ENCODE measurements at places on chromosomes 7 and 10.

DNA sequence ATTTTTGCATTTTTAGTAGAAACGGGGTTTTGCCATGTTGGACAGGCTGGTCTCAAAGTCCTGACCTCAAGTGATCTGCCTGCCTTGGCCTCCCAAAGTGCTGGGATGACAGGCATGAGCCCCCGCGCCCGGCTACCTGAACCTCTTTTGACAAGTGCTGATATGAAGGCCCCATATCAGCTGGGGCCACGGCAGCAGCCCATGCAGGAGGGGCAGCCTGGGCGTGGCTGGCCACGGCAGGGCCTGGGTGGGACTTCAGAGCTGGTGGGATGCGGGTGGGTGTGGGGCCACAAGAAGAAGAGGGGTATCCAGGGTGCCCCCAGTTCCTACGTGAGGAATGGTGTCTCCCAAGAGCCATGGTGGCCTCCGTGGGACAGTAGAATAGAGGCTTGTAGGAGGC lies 6.9 kb downstream of the LRRC27 start:
- DNase-seq: no peak
- H3K27ac ChIP-seq: no peak overlapping the region
- H3K4me1 ChIP-seq: peaks cover 15% of the 10 kb centered on the region
- no peak overlapping the region for H3K4me3 ChIP-seq
- H3K27me3 ChIP-seq: no peaks in the 10 kb centered on the region

- H3K27ac ChIP-seq: no peak overlapping the region
- DNase-seq: no peak
- peaks cover 62% of the 10 kb centered on the region for H3K27me3 ChIP-seq
- H3K4me1 ChIP-seq: no peaks in the 10 kb centered on the region
- H3K4me3 ChIP-seq: no peak overlapping the region
Measured at GRCh38 chr10:78459639-78460037, 426.0 kb downstream of the RPS24 start.

- H3K36me3 ChIP-seq: peaks cover 61% of the 10 kb centered on the region
- no peak overlapping the region for H3K27ac ChIP-seq
- peaks cover 6% of the 10 kb centered on the region for H3K4me1 ChIP-seq
- H3K4me3 ChIP-seq: no peak overlapping the region
- H3K27me3 ChIP-seq: no peaks in the 10 kb centered on the region
Measured at GRCh38 chr7:155778349-155778748, 33.9 kb downstream of the SHH start.

DNA sequence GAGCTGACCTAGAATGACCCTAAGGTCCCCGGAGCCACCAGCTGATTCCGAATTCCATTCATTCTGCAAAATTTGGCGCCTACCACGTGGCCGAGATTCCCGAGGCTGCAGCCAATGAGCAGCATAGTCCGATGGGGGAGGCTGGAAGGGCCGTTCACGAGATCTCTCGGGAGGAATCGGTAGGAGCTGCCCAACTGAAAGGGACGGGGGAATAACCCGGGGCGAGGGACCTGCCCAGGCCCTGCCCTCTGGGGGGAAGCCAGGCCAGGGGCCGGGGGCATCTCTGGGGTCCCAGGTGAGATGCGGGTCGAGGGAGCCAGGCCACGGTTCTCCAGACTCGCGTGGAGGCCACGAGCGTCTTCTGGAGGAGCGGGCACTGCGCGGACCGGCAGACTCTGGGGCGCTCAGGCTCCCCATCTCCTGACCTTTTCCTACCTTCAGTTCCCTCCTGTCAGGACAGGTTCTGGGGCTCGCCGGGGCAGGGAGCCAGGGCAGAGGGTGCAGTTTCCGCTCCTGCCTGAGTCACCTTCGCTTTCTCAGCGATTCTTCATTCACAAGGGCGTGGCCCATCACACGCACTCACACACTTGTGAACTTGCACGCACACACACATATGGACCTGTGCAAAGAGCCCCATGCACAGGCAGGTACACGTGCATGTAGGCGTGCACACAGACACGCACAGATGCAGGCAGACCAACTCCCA lies 173.4 kb downstream of the RNF216 start:
- DNase-seq: no peak
- no peak overlapping the region for H3K4me3 ChIP-seq
- peaks cover 7% of the 10 kb centered on the region for H3K36me3 ChIP-seq
- H3K27ac ChIP-seq: no peak overlapping the region

DNA sequence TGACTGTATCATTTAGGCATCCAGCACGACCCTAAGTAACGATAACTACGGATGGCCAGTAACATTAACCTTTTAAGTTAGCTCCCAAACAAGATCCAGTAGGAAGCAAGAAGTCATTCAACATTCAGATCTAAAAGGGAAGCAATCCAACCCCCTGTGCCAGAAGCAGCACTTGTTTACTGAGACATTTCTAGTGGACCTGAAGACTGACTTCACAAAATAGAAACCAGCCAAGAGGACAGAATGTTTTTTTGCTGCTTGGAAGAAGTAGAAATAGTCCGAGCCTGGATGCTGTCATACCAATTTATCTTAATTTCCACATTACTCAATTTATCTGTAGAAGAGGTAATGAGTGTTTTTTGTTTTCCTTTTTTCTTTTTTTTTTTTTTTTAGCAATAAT lies 88.0 kb upstream of the CTTNBP2 start:
- peaks cover 7% of the 10 kb centered on the region for H3K27me3 ChIP-seq
- DNase-seq: no peak

GRCh38 chr10:122498521-122498920 lies 37.2 kb downstream of the HTRA1 start:
- no peak overlapping the region for H3K27ac ChIP-seq
- H3K4me3 ChIP-seq: no peak overlapping the region
- peaks cover 4% of the 10 kb centered on the region for H3K27me3 ChIP-seq
- DNase-seq: no peak

Measured in central memory CD8-positive, alpha-beta T cell (primary cell).